ENCODE measurements at places on chromosomes 5 and 9.

DNA sequence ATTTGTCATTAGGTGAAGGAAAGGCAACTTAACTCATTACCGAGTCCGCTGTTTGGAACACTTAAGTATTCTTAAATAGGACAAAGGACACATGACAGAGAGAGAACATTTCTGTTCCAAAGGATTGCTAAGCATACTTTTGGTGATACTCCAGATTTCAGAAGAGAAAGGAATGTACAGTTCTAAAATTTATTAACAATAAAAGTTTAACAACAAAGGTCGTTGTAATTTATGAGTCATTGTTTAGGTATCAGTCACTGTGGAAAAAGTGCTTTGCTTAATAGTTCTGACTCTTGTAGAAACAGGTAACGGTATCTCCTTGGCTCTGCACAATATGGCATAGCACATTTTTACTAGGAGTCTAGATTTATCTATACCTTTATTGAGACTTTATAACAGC is 36.3 kb upstream of the PAM start:
- DNase-seq: no peak

DNA sequence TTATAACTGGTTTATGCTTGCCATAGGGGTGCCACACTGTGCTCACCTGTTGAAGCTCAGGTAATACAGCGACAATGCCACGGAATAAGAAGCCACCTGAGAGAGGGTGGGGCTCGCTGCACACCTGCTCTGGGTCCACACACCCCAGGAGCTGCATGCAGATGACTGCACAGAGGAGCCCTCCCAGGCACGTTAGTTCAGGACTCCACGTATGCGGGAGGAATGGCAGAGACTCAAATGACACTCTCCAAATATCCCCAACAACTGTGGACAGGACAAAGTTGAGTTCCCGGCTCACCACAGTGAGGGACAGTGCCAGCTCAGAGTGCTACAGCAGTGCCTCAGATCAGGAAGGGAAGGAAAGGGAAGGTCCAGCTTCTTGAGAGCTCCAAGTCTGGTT is 5.8 kb upstream of the FCN1 start:
- DNase-seq: no peak

- DNase-seq: no peak
Measured at GRCh38 chr5:35367526-35367925, 137.2 kb upstream of the PRLR start.

- DNase-seq: no peak
Measured at GRCh38 chr5:165914456-165914855, 2377.0 kb upstream of the WWC1 start.

DNA sequence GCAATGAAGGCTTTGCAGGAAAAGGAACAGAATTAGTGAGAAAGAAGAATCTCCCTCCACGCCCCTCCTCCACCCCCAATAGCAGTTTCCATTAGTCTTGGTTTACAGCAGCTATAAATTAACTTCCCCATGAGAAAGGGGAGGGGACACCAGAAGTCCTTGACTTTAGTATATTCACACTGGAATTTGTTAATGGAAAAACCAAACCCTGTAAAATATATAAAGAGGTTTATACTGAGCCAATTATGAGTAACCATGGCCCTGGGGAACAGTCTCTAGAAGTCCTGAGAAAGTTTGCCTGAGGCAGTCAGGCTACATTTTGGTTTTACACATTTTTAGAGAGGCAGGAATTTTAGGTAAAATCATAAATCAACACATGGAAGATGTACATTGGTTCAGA is 88.5 kb downstream of the ALDH1A1 start:
- DNase-seq: peak; percentile 42

DNA sequence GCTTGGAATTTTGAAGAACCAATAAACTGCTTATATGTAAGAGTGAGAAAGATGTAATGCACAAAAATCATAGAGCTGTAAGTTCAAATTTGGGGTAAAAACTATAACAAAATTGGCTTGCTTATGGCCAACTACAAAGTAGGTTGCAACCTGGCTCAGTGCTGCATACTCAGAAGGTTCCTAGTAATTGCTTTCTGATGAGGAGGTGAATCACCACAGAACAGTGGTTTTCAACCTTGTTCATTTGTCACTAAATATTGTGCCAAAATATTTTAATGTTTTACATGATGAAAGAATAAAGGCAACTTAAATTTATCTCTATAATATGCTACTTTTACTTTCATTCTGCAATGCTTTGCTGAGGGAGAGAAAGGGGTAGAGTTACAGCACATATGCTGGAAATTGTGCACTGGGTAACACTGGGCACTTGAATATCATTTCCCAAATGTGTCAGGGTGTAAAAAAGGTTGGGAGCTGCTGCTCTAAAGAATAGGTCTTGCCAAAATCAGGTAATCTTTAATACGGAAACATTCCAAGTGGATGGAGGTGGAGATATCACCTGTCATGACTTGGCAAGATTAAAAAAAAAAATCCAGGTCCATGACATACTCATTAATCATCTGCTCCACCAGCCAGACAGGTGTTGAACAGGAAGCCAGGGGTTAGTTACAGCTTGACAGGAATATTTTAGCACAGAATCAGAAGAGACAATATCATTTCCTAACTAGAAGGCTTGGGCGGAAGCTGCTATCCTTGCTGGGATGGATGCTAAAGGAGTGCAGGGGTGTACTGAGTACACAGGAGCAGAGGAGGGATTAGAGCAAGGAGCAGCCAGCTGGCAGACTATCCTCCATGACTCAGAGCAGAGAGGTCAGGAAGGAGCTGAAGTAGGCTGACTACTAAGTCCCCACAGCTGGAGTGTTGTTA is 34.6 kb upstream of the CCL21 start:
- DNase-seq: no peak
